Activated T-cell treated with anti-CD3 and anti-CD28 coated beads, Interleukin-2, amount 50 U/mL, for 4 hours (primary cell): ENCODE measurements at places on chromosomes 1 and 21. TPM values are rescaled to one million over a fixed set of nuclear protein-coding genes. Genes with fewer than 3 reads are reported as not detected.

The DMBX1 gene
- not detected for total RNA-seq

The PPP1R8 gene
- 67.7 TPM for total RNA-seq

The CYYR1 gene
- total RNA-seq: 0.18 TPM

The AMY1A gene
- not detected for total RNA-seq

The C1orf105 gene
- not detected for total RNA-seq

The MAP10 gene
- total RNA-seq: 1.1 TPM

The ORC1 gene
- 37.3 TPM for total RNA-seq

The SLC30A10 gene
- total RNA-seq: not detected

The PTP4A2 gene
- total RNA-seq: 294 TPM

The EMC1 gene
- 74.8 TPM for total RNA-seq

The MSH4 gene
- 0.28 TPM for total RNA-seq

The DNM3 gene
- 0.58 TPM for total RNA-seq

The C8A gene
- not detected for total RNA-seq

The RIMS3 gene
- 0.42 TPM for total RNA-seq

The EPHA2 gene
- 0.29 TPM for total RNA-seq

The DCST1 gene
- total RNA-seq: not detected

The MIXL1 gene
- not detected for total RNA-seq

The HAO2 gene
- total RNA-seq: not detected

The AMY1B gene
- not detected for total RNA-seq

The ANKRD34A gene
- 7.6 TPM for total RNA-seq

The GJA8 gene
- total RNA-seq: not detected

The GNAT2 gene
- total RNA-seq: 0.24 TPM

The PSEN2 gene
- total RNA-seq: 3.6 TPM

The DSTYK gene
- 15.9 TPM for total RNA-seq

The CLCA1 gene
- 0.13 TPM for total RNA-seq

The APOBEC4 gene
- total RNA-seq: not detected

The SH3D21 gene
- 5.6 TPM for total RNA-seq
